ENCODE measurements at places on chromosomes 1 and 21. TPM values are rescaled to one million over a fixed set of nuclear protein-coding genes. Genes with fewer than 3 reads are reported as not detected.

The HEYL gene
- total RNA-seq = 3.2 TPM

The SLC50A1 gene
- total RNA-seq = 35.8 TPM

The CD1D gene
- not detected for total RNA-seq

The GBP5 gene
- 0.03 TPM for total RNA-seq

The GJA8 gene
- not detected for total RNA-seq

The PLD5 gene
- total RNA-seq = 1.4 TPM

The FCGR3A gene
- total RNA-seq = not detected

The PLA2G2D gene
- total RNA-seq = not detected

The SLC16A4 gene
- total RNA-seq = 40.0 TPM

The ABCB10 gene
- total RNA-seq = 17.9 TPM

The LCE1D gene
- total RNA-seq = not detected

The FCAMR gene
- not detected for total RNA-seq

The MROH7 gene
- not detected for total RNA-seq

The HSD3B2 gene
- not detected for total RNA-seq

The HTR6 gene
- 0.15 TPM for total RNA-seq

The TCP10L gene
- 0.92 TPM for total RNA-seq

The SYPL2 gene
- 0.13 TPM for total RNA-seq

The FCRL2 gene
- not detected for total RNA-seq

The OLFM3 gene
- not detected for total RNA-seq

The DNAJC28 gene
- 0.34 TPM for total RNA-seq

The PRAMEF26 gene
- not detected for total RNA-seq

The TMEM53 gene
- 6.5 TPM for total RNA-seq

The TACSTD2 gene
- total RNA-seq = not detected

Data from A549 treated with CORT108297 at 1 μM for 4 hours (cell line).